GM23248 (cell line): ENCODE measurements at places on chromosomes 5 and 9. TPM values are rescaled to one million over a fixed set of nuclear protein-coding genes. Genes with fewer than 3 reads are reported as not detected.

Gene TAF11L13
- not detected in 2 replicates for total RNA-seq

Gene ITGA1
- 18.4 and 18.6 TPM in 2 replicates for total RNA-seq

Gene BTNL8
- total RNA-seq: not detected in 2 replicates

Gene GFI1B
- not detected in 2 replicates for total RNA-seq

Gene OLFML2A
- 0.11 and 0.38 TPM in 2 replicates for total RNA-seq

Gene FCN2
- not detected in 2 replicates for total RNA-seq

Gene WDR38
- total RNA-seq: not detected in 2 replicates

- peaks cover 22% of the 10 kb centered on the region; the same call in 1 of the 2 replicates for H3K4me1 ChIP-seq
- no peaks in the 10 kb centered on the region for H3K36me3 ChIP-seq
- peak; percentile 35 for DNase-seq
Measured at GRCh38 chr9:137130176-137130755, 8.7 kb upstream of the GRIN1 start.

DNA sequence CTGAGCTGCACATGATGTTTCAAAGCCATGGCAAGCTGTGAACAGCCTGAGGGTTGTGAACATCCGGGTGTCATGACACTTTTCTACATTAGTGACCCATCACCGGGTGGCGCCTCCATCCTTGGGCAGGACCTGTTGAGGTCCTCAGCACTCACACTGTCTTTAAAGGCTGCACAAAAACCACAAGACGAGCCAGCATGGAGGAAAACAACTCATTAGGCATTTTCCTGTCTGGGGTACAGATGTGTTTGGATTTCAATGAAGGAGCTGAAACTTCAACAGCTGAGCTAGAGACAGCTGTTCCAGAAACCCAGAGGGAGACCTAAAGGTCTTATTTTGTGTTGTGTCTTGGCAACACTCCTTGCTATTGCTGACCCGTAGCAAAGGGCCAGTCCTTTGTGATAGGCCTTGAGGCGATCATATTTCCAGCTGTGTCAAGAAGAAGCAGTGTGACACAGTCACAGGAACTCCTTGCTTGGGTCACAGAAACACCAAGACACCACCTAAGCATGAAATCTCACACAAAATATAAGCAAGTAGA, 151.8 kb upstream of the VLDLR start:
- H3K4me1 ChIP-seq: no peaks in the 10 kb centered on the region
- no peaks in the 10 kb centered on the region; the same call in 1 of the 2 replicates for H3K36me3 ChIP-seq
- H3K27me3 ChIP-seq: no peaks in the 10 kb centered on the region
- H3K27ac ChIP-seq: no peak overlapping the region

DNA sequence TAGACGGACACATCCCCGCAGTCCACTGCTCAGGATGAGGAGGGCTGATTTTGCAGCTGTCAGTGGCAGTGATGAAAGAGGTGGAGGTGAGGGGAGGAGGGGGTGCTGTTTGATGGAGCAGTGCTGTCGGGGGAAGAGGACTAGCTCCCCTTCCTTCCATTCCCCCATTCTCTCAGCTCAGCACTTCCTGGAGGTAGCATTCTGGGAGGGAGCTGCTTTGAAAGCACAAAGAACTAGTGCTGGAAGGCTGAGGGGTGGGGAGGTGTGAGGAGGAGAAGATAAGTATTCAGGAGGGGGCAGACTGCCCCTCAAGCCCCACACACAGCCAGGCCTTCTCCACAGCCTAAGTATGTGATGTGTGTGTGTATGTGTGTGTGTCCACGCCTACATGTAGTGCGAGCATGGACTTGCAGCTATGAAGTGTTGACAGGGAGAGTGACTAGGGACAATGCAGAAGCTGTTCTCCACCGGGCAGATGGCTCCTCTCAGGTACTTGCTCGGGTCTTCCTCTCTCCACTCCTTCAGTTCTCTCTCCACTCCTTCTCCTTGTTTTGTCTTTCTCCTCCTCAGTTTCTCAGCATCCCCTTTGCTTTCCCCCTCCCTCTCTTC, 65.5 kb upstream of the HSPA9 start:
- no peak overlapping the region for H3K27ac ChIP-seq
- no peaks in the 10 kb centered on the region for H3K36me3 ChIP-seq
- no peaks in the 10 kb centered on the region for H3K27me3 ChIP-seq
- no peaks in the 10 kb centered on the region for H3K4me1 ChIP-seq

DNA sequence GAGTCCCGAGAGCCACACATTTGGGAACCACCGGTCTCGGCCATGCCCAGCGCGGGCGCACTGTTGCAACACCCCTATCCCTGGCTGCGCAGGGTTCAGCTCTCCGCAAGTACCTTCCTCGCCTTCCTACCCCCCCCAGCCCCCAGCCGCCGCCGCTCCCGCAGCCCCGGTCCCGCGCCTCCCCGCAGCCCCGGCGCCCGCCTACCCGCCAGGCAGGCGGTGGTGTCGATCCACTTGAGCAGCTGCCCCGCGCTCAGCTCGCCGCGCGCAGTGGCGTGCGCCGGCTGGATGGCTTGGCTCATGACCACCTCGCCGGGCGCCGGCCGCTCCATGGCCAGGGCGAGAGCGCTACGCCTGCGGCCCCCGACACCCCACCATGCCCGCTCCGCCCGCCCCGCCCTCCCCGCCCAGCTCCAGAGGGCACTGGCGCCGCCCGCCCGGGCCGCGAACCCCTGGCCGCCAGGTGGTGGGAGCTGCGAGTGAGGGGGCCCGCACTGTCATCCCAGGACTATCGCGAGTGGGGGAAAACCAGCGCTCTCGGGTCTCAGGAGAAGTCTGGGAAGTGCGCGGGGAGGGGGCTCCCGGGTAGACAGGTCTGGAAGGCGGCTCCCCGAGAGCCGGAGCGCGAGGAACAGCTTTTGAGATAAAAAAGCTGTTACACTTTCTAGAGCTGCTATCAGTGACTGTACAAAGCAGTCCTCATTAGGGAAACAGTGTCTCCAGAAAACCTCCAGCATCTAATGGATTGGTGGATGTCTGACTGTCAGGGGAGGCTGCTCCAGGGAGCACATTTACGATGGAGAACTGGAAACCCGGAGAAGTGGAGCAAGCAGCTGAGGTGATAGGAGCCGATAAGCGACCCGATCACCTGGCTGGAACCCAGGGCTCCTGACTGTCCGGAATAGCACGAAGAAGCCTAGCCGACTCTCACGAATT, at the start of gene ACOT12:
Gene ACOT12 (minus strand): TSS at position 352 of the 936 bp plus-strand sequence. CDS start 20 bp downstream, at position 332.
- no peak within 1 kb of the TSS for H3K27ac ChIP-seq
- H3K4me3 ChIP-seq: peak within 1 kb of the TSS; percentile 70

GRCh38 chr5:79636981-79637733, 24.9 kb downstream of the TENT2 start:
- no peak for DNase-seq
- no peaks in the 10 kb centered on the region for H3K27me3 ChIP-seq
- no peak overlapping the region for H3K27ac ChIP-seq
- H3K4me3 ChIP-seq: no peak overlapping the region
- H3K4me1 ChIP-seq: peaks cover 7% of the 10 kb centered on the region; the same call in 1 of the 2 replicates

DNA sequence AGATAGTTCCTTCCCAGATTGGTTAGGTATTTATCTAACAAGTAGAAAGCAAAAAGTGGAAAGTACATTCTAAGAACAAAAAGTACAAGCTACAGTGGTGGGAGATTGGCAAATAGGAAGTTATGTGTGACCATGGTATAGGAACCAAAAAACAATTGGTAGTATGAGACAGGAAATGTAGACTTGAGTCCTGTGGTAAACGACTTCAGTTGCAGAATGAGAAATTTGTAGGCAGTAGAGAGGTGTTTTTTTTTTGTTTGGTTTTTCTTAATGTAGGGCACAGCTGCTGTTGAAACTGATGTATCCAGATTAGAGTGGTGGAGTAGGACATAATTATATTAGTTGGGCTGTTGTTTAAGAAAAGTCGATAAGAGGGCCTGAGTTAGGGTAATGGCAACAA, 72.0 kb downstream of the CCNH start:
- no peaks in the 10 kb centered on the region for H3K27me3 ChIP-seq
- H3K4me3 ChIP-seq: no peak overlapping the region
- peaks cover 56% of the 10 kb centered on the region for H3K36me3 ChIP-seq
- DNase-seq: no peak
- H3K27ac ChIP-seq: no peak overlapping the region

DNA sequence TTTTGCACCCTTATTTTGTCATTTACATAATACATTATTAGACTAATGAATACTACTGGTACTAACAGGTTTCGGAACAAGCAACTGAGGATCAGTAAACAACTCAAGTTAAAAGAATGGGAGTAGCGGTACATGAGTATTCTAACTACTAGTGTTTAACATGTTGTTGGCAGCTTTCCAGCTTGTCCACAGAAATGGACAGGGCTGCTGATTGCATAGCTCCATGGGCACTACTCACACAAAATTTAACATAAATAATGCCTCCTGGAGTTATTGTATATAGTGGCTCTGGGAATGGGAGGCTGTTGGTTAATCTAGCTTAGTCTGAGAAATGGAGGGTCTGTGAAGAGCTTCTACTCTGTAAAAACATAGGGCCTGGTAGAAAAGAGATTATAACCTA, 6.7 kb downstream of the NCBP1 start:
- H3K4me1 ChIP-seq: peaks cover 24% of the 10 kb centered on the region
- peak; percentile 14 for DNase-seq
- peaks cover 31% of the 10 kb centered on the region for H3K36me3 ChIP-seq
- no peak overlapping the region for H3K27ac ChIP-seq
- no peak overlapping the region for H3K4me3 ChIP-seq
- no peaks in the 10 kb centered on the region for H3K27me3 ChIP-seq

- no peaks in the 10 kb centered on the region for H3K4me1 ChIP-seq
- H3K27me3 ChIP-seq: 0 out of 2 replicates have a peak, but pooled peaks cover 6% of the 10 kb centered on the region
- H3K27ac ChIP-seq: no peak overlapping the region
- no peak overlapping the region for H3K4me3 ChIP-seq
- DNase-seq: no peak
Measured at GRCh38 chr5:77832166-77832770, 56.1 kb upstream of the TBCA start.

DNA sequence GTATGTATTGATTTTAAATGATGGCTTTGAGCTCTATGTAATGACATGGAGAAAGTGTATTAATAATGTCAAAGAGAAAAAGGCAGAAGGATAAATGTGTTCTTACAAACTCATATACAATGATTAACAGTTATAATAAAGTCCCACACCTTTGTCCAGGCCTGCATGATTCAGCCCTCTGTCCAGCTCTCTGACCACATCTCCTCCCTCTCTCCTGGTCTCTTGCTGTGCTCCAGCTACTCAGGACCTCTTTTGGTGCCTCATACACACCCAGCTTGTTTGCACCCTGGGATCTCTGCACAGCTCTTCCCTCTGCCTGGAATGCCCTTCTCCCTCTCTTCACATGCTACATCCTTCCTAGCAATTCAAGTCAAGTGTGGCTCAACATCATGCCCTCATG, 37.5 kb upstream of the DMRT1 start:
- H3K36me3 ChIP-seq: no peaks in the 10 kb centered on the region
- H3K27me3 ChIP-seq: no peaks in the 10 kb centered on the region
- H3K4me3 ChIP-seq: no peak overlapping the region

DNA sequence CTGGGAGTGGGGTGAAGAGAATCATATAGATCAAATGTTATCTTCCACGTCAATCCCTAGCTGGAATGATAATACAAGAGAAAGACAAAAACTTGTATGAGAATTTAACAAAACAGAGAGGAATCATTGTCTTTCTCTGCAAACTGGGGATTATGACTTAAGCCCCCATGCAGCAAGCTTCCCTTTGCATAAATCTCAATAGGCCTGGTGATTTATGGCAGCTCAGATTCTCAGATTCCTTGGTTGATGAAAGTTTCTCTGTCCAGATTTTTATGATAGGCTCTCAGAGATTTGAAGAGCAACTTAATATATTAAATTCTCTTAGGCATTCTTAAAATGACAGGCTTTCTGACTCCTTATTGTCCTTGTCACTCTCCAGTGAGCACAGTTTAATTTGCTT, 56.0 kb downstream of the RASGRF2 start:
- H3K4me3 ChIP-seq: no peak overlapping the region
- H3K4me1 ChIP-seq: no peaks in the 10 kb centered on the region
- H3K36me3 ChIP-seq: no peaks in the 10 kb centered on the region

DNA sequence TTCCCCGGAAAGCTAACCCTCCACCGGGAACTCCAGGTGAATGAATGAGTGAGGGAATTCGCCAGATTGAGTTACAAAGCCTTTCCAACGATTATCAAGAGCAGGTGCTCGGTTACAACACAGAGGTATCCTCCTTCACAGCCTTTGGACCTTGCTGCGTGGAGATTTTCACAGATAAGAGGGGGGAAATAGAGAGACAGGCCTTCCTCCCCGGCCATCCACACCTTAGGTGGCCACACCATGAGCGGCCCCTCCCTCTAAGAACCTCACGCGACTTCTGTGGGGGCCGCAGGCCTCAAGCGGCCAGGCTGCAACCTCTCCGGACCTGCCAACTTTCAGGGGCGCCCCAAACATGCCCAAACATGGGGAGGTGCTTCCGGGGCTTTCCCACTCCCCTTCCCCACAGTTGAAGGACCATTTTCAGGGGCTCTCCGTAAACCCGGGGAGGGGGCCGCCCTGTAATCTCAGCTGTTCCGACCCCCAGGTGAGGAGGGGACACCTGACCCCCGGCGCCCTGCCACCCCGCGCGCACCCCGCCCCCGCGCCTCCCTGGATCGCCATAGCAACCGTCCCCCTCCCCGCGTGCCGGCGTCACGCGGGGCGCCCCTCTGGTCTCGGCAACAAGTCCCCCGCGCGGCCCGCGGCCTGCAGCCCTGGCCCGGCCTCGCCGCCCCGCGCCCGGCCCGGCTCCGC, 603 bp downstream of the DENND1A start:
- H3K27ac ChIP-seq: peak overlapping the region; percentile 30
- H3K4me1 ChIP-seq: peaks cover 38% of the 10 kb centered on the region
- H3K4me3 ChIP-seq: peak overlapping the region; percentile 75
- no peak for DNase-seq
- no peaks in the 10 kb centered on the region for H3K36me3 ChIP-seq
- H3K27me3 ChIP-seq: no peaks in the 10 kb centered on the region

- no peaks in the 10 kb centered on the region for H3K4me1 ChIP-seq
- H3K27me3 ChIP-seq: no peaks in the 10 kb centered on the region
- no peak for DNase-seq
Measured at GRCh38 chr5:122465994-122466393, 154.0 kb downstream of the SNCAIP start.

GRCh38 chr5:37721447-37721871, 118.4 kb downstream of the GDNF start:
- H3K27me3 ChIP-seq: no peaks in the 10 kb centered on the region
- peak; percentile 24 for DNase-seq
- H3K27ac ChIP-seq: peak overlapping the region; percentile 89
- H3K4me1 ChIP-seq: peaks cover 69% of the 10 kb centered on the region
- no peak overlapping the region for H3K4me3 ChIP-seq
- no peaks in the 10 kb centered on the region for H3K36me3 ChIP-seq

DNA sequence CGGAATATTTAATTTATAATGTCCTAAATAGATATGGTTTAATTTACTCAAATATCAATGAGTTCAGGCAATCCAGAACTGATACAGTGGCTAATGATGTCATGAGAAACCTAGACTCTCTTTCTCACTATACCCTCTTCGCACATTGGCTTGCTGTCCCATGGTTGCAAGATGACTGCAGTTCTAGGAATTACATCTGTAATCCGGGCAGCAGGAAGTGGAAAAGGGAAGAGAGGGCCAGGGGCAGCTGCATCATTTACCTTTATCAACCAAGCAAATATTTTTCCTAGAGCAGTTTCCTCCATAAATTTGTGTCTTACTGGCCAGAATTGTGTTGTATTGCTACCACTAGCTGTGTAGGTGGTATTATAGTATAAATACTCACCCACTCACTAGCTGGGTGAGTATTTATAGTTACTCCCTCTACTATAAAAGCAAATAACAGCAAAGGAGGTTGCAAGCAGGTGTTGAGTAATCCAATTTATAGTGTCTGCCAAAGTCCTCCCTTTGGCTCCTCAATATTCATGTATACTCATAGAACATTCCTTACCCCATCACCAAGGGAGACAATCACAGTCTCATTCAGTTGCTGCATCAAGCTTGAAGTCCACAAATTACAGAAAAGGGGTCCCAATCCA, 168.8 kb downstream of the DROSHA start:
- peaks cover 78% of the 10 kb centered on the region for H3K4me1 ChIP-seq
- H3K27ac ChIP-seq: peak overlapping the region; percentile 87
- no peaks in the 10 kb centered on the region for H3K27me3 ChIP-seq
- H3K4me3 ChIP-seq: peak overlapping the region; percentile 40
- peak; percentile 82 for DNase-seq
- H3K36me3 ChIP-seq: no peaks in the 10 kb centered on the region
